Spleen (tissue), 13 donors: ENCODE measurements at places on chromosomes 2 and 18. TPM values are rescaled to one million over a fixed set of nuclear protein-coding genes. Genes with fewer than 3 reads are reported as not detected.

GRCh38 chr2:134395779-134396178 lies 141.9 kb downstream of the MGAT5 start:
- H3K4me1 ChIP-seq = peaks cover 18% of the 10 kb centered on the region
- H3K36me3 ChIP-seq = peaks cover 54% of the 10 kb centered on the region
- no peak overlapping the region for H3K4me3 ChIP-seq
- H3K27me3 ChIP-seq = no peaks in the 10 kb centered on the region
- no peak overlapping the region for H3K27ac ChIP-seq

The SP140L gene
- total RNA-seq = 67.5 TPM

DNA sequence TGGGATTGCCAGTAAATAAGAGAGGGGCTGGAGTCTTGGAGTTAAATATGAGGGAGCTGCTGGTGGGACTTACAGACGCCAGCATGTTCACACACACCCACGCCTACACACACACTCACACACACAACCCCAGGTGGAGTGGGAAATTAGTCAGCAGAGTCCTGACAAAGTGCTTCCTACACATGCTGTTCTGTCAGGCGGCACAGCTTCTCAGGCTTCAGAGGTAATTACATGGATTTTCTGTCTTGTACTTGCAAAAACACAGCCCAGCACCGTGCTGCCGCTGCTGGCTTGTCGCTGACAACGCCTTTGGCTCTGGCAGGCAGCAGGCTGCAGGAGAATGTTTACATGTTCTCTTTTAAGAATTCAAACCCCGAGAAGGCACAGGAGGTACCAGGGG lies 1186.3 kb upstream of the CELF4 start:
- no peaks in the 10 kb centered on the region for H3K4me1 ChIP-seq
- H3K27ac ChIP-seq = no peak overlapping the region
- H3K27me3 ChIP-seq = no peaks in the 10 kb centered on the region
- no peaks in the 10 kb centered on the region for H3K36me3 ChIP-seq
- DNase-seq = no peak

The CAVIN2 gene
- total RNA-seq = 192 TPM

- no peak overlapping the region for H3K4me3 ChIP-seq
- H3K27ac ChIP-seq = no peak overlapping the region
- no peak for DNase-seq
- no peaks in the 10 kb centered on the region for H3K36me3 ChIP-seq
Observed at GRCh38 chr18:61096226-61096625, 237.0 kb upstream of the CDH20 start.

GRCh38 chr2:36459725-36460137 lies 104.2 kb downstream of the CRIM1 start:
- no peaks in the 10 kb centered on the region for H3K27me3 ChIP-seq
- peaks cover 37% of the 10 kb centered on the region for H3K4me1 ChIP-seq
- no peak for DNase-seq
- H3K4me3 ChIP-seq = no peak overlapping the region
- H3K36me3 ChIP-seq = no peaks in the 10 kb centered on the region
- H3K27ac ChIP-seq = no peak overlapping the region

The G6PC2 gene
- total RNA-seq = not detected

DNA sequence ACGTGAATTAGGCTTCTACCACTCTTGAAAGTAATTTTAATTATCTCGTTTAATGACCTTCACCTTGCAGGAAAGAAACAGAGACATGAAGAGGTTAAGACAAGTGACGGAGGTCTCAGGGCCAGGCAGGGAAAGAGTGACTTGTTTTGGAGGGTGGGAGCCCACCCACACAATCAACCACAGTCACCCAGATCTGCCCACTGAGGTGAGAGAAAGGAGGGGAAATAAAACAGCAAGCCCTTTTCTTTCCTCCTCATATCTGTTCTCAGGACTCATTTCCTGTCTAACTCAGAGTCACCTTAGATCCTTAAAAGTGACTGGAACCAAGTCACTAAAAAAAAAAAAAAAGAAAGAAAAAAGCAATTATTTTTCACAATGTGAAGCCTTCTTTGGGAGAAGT lies 26.8 kb downstream of the ATP8B1 start:
- H3K36me3 ChIP-seq = no peaks in the 10 kb centered on the region
- no peak for DNase-seq

DNA sequence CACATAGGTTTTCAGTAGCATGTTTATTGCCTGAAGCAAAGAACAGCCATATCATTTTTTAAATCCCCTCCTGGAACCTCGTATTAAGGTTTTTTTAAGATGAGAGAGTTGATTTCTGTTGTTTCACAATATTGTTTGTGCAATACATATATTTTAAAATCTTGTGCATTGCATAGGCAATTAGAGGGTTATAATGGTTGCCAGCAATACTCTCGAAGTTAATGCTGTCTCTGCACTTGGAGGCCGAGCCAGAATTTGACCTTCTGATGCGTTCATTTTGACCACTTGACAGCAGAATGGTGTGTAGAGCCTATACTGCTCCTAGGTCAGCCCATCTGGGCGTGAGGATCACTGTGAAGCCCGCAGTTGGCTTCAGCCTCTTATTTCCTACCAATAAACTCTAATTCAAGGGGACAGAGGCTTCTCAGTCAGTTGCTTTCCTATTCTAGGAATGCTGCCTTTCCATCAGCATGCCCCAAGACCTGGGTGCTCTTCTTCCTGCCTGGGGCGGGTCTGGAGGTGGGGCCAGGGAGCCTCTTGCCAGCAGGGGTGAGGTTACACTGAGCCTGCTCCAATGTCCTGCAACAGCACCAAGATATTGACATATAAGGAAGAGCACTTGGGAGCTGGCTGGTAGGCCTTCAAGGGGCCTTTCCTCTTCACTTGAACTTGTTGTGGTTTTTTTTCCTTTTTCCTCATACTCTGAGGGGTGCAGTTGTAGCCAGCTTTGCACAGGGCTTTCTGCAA lies 91.4 kb upstream of the BCL2L11 start:
- no peak overlapping the region for H3K4me3 ChIP-seq
- no peaks in the 10 kb centered on the region for H3K36me3 ChIP-seq
- no peak for DNase-seq
- peaks cover 20% of the 10 kb centered on the region for H3K4me1 ChIP-seq
- no peaks in the 10 kb centered on the region for H3K27me3 ChIP-seq

GRCh38 chr2:67559156-67559555 lies 162.0 kb downstream of the ETAA1 start:
- no peak overlapping the region for H3K27ac ChIP-seq
- H3K27me3 ChIP-seq = no peaks in the 10 kb centered on the region
- no peak overlapping the region for H3K4me3 ChIP-seq

The ZSWIM2 gene
- total RNA-seq = not detected

- H3K4me3 ChIP-seq = no peak overlapping the region
- H3K4me1 ChIP-seq = no peaks in the 10 kb centered on the region
- H3K27ac ChIP-seq = no peak overlapping the region
- no peaks in the 10 kb centered on the region for H3K27me3 ChIP-seq
Observed at GRCh38 chr2:157319795-157320194, 5.8 kb downstream of the ERMN start.

DNA sequence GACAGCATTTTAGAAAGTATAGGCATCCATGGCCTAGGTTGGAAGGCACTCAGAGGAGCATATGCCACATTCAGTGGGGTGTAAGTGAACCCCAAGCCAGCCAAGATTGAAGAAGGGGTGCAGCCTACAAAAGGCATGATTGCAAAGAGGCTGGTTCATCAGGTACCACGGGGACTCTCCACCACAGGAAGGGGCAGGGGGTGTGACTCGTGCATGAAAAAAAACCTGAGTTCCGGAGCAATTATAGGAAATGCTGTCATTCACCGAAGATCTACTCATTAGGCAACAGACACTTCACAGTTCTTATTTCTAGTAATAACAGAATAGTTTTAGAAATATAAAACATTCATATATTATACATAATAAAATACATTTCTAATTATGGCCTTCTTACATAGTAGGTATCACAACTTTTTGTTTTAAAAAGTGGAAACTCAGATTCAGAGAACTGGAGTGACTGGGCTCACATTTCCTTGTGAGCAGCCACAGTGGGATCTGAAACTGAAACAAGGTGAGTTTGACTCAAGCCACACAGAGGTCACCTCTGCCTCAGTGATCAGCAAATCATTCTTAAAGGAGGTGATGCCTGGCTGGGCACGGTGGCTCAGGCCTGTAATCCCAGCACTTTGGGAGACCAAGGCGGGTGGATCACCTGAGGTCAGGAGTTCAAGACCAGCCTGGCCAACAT lies 188.4 kb upstream of the GYPC start:
- DNase-seq = no peak
- H3K4me3 ChIP-seq = no peak overlapping the region
- no peaks in the 10 kb centered on the region for H3K4me1 ChIP-seq
- no peaks in the 10 kb centered on the region for H3K27me3 ChIP-seq
- H3K27ac ChIP-seq = no peak overlapping the region
- no peaks in the 10 kb centered on the region for H3K36me3 ChIP-seq

The PSMA8 gene
- not detected for total RNA-seq

DNA sequence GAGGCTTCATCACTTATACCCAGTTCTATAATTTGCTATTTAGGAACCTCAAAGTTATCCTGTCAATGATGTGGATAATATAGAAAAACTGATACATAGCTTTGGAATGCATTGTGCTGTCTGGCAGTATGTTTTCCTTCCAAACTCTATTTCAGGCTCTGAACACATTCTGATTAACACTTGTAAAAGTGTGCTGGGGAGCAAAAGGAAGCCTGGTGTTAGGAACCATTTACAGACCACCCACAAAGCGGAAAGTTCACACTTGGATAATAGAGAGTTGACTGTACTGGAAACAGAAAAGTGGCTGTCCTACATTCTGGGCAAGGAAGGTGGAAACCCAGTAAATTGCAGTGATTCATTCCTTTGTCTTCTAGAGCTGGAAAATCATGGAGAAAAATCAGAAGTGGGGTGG lies 114.5 kb upstream of the ZFP36L2 start:
- DNase-seq = no peak
- H3K4me1 ChIP-seq = peaks cover 8% of the 10 kb centered on the region
- H3K36me3 ChIP-seq = no peaks in the 10 kb centered on the region
- no peak overlapping the region for H3K4me3 ChIP-seq

DNA sequence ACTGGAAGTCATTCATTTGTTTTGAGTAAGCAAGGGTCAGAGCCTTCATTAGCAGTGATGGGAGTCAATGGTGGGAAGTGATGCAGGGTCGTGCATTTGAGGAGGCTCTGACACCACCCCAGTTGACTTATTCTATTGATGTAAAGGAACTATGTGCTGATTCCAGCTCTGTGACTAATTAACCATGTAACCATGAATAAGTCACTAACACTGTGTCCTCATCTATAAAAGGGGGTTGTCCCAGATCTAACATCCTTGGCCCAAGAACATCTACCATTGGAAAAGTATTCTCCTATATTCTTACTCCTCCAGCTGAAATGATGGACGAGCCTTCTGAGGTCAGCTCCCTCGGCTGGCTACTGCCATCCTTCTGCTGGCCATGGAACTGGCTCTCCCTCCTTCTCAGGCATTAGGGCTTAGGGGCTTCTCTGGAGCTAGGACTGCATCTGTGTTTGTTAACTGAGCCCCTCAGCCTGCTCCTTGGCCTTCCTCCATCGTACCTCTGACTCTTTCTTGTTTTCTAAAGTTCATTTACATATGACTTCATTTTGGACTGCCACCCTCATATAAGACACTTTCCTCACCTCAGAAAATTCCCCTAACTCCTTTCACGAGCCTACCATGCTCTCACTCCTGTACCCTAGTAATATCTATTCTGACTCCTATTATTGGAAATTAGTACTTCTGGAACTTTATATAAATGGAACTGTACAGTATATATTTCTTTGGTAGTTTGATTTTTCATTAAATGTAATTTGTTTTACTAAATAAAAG lies 115.5 kb downstream of the KCTD1 start:
- no peak for DNase-seq
- no peaks in the 10 kb centered on the region for H3K36me3 ChIP-seq
- H3K27me3 ChIP-seq = no peaks in the 10 kb centered on the region
- H3K27ac ChIP-seq = no peak overlapping the region
- H3K4me1 ChIP-seq = no peaks in the 10 kb centered on the region

GRCh38 chr2:18311420-18312195 lies 248.8 kb downstream of the RDH14 start:
- no peaks in the 10 kb centered on the region for H3K27me3 ChIP-seq
- H3K36me3 ChIP-seq = no peaks in the 10 kb centered on the region
- DNase-seq = no peak

The SERPINB13 gene
- total RNA-seq = not detected

DNA sequence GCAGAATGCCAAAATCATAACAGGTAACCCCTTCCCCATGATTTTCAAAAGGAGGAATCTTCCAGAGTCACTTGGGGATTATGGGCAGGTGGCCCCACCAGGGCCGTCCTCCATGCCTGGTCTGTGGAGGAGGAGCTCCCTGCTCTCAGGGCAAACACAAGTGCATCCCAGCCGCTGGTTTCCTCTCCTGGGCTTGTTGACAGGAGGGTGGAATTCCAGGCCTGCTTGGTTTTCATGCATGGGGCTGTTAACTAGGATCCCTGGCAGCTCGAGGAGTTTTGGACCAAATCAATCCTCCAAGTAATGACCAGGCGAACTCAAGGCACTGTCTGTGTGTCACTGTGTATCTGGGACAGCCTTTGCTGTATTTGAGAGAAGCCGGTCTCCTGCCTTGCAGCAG lies 45.3 kb downstream of the FOSL2 start:
- H3K27ac ChIP-seq = no peak overlapping the region
- H3K36me3 ChIP-seq = no peaks in the 10 kb centered on the region
- no peaks in the 10 kb centered on the region for H3K4me1 ChIP-seq
- H3K27me3 ChIP-seq = no peaks in the 10 kb centered on the region
- peak; percentile 53 for DNase-seq
- no peak overlapping the region for H3K4me3 ChIP-seq

GRCh38 chr2:218266316-218266979 lies 3.5 kb downstream of the AAMP start:
- H3K27ac ChIP-seq = no peak overlapping the region
- DNase-seq = peak; percentile 73
- H3K36me3 ChIP-seq = no peaks in the 10 kb centered on the region
- H3K4me3 ChIP-seq = no peak overlapping the region
- peaks cover 19% of the 10 kb centered on the region for H3K4me1 ChIP-seq

The MYL1 gene
- not detected for total RNA-seq

The PRSS56 gene
- total RNA-seq = not detected

DNA sequence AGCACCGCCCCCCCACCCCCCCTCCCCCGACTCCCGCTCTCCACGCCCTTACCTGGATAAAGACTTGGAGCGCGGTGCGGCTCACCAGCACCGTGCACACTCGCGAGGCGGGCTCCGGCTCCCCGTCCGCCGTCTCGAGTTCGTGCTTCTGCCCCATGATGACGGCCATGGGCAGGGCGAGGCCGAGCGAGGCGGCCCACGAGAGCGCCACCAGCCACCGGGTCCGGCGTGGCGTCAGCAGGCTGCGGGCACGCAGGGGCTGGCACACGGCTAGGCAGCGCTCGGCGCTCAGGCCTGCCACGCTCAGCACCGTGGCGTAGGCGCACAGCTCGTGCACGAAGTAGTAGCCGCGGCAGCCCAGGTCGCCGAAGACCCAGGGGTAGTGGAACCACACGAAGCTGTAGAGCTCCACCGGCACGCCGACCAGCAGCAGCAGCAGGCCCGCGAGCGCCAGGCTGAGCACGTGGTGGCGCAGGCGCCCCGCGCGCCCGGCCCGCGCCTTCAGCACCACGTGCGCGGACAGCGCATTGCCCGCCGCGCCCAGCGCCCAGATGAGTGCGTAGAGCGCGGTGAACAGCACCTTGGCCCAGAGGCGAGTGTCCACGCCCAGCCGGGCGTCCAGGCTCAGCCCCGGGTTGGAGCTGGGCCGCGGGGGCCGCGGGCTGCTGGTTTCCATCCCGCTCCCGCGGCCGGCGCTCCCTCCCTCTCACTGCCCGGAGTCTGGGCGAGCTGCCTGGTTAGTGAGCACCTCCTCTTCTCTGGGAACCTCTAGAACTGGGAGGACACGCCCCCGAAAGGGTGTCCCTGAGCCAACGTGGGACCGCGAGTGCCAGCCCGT lies at the start of gene NTSR2:
TSS of gene NTSR2 (minus strand) at position 742 of the 838 bp plus-strand sequence. CDS start at position 676, 66 bp downstream.
- H3K27ac ChIP-seq = no peak within 1 kb of the TSS
- peaks cover 15% of the 10 kb centered on the region for H3K27me3 ChIP-seq
- H3K4me3 ChIP-seq = no peak within 1 kb of the TSS
- no peaks in the 10 kb centered on the region for H3K36me3 ChIP-seq
